ENCODE measurements at places on chromosomes 16 and 17. TPM values are rescaled to one million over a fixed set of nuclear protein-coding genes. Genes with fewer than 3 reads are reported as not detected.

Gene SALL1
- total RNA-seq, result 1.6 TPM

Gene INCA1
- total RNA-seq, result not detected

Gene NTN3
- 0.14 TPM for total RNA-seq

Gene HID1
- 8.2 TPM for total RNA-seq

Gene TEX19
- total RNA-seq, result 0.20 TPM

Gene RAB34
- 179 TPM for total RNA-seq

Gene RANBP10
- total RNA-seq, result 6.8 TPM

Gene ABCA9
- total RNA-seq, result 0.02 TPM

Gene IGFBP4
- 10.8 TPM for total RNA-seq

All from NCI-H460 (cell line).